ENCODE measurements at places on chromosomes 13 and 19.

GRCh38 chr13:36885901-36886300 is 34.1 kb downstream of the SMAD9 start:
- DNase-seq: no peak

DNA sequence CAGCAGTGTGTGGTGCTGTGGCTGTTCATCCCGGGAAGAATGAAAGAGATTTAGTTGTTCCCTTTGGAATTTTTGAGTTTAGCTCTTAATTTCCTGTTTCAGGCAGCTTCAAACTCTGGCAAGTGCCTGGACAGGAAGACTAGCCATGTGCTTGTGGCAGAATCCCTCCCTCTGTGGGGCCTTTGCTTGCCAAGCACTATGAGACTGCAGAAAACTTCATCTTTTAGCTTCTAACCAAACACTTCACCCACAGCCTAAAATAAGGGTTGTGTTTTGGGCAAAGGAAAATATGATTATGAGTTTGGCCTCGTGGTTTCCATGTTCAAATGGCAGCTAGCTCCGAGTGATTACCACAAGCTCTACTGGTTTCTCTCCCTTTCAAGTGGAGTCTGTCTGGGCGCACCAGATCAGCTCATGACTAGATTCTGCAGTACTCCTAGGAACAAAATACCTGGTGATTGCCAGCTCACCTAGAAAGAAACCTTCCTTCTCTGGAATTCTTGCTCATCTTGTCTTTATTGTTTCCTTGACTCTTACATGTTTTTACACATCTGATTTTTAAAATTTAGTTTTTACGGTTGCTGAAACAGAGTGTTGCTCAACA is 707.5 kb downstream of the SLITRK6 start:
- no peak for DNase-seq

- no peak for DNase-seq
These were observed 48.7 kb downstream of the ZIC5 start for GRCh38 chr13:99922631-99923404.

DNA sequence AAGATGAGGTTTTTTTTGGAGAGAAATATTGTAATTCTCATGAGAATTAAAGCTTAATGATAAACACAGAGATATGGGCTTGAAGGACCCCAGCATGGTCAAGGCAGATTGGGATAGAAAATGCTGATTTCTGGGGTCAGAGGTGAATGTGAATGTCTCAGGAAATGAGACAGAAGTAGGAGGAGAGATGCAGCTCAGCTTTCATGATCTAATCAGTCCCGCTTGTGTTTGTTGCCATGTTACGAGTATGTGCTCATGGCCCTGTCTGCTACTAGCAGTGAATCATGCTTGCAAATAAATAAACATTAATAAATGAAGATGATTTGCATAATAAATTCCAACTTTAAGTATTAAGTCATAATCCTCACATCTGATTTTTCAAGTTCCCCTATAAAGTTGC is 23.0 kb upstream of the NDFIP2 start:
- peak; percentile 88 for DNase-seq

DNA sequence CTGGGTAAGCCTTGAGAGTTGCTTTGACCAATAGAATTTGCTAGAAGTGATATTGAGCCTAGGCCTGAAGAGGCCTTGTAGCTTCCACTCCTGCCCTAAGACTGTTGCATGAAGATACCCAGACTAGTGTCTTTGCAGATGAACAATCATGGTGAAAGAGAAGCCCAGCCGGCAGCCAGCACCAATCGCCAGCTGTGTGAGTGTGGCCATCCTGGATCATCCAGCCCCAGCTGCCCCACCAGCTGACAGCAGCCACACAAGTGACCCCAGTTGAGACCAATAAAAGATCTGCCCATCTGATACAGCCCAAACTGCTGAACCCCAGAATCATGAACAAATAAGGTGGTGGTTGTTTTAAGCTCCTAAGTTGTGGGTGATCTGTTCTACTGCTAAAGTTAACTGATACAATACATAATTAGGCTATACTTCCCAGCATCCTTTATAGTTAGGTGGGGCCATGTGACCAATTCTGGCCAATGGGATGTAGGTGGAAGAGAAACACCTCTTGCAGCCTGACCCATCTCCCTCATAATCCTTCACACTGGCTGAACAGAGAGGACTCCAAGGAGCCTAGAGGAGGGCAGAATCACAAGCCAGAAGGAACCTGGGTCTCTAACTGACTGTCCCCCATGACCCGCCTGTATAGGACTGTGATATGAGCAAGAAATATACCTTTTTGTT is 9.4 kb upstream of the ZNF428 start:
- DNase-seq: no peak

DNA sequence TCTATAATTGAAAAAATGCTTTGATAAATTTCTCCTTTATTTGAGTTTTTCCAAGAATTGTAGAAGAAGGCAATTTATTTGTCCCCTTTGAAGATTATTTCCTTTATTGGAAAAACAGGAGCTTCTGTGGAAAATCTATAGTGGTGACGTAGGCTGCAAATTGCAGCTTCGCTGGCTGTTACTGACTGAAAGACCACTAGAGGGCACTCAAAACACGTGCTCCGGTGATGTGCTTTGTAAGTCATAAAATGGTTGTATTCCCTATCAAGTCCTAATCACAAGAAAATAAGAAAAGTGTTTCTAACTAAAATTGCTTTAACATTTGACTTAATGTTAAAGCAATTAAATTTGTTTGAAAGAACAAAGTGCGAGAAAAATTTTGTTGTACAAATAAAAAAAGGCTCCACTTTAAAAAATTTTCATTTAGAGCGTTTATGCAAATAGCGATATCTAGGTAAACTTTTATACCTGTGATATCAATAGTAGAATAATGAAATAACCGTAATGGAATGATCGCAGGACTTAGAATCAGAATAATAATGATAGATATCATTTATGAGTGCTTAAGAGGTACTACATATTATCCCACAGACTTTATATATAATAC is 638.2 kb upstream of the SPRY2 start:
- no peak for DNase-seq

GRCh38 chr19:45133661-45134060 is 27.1 kb downstream of the NKPD1 start:
- no peak for DNase-seq

DNA sequence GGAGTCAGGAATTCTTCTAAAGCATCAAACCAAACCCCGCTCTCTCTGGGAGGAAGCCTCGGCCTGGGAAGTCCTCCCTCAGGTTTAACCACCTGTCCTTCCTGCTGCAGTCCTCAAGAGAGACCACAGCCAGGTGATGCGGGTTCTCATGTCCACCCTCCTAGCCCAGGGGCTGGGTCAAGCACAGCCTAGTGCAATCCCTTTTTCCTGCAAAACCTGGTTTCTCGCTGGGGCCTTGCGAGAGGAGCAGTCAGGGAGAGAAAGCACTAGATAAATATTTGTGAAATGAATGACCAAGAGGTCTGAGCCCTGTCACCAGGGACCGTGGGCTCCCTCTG is 2.4 kb downstream of the SLC8A2 start:
- no peak for DNase-seq

DNA sequence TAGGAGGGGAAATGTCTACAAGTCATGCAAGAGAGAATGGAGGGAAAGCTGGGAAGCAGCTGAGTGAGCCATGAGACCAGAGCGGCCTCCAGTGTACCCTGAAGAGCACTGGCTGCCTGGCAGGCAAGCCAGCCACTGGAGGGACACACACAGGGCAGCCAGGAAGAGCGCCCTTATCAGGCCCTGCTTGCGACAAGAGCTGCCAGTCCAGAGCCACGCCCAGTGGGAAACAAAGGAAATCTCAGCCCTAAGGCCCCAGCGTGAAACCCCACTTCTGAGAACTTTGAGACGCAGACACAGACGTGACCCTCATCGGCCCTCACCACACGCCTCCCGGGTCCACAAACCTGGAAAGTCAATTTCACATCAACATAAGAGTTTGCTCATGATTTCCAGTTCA is 105.0 kb downstream of the STK24 start:
- no peak for DNase-seq

DNA sequence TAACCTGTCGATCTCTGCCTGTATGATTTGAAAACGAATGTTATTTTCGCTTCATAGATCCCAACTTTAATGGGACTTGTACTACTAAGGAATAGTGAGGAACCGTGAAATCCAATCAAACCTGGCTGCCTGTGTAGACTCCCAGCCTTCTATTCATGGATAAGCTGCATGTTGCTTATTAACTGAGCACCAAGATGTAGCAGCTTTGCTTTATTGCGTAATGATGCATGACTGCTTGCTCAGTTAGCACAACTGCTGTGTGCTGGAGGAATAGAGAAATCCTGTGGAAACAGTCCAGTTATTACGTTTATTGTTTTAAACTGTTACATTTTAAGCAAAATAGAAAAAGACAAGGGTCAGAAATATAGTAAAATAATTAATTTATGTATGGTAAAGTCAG is 108.2 kb downstream of the SHISA2 start:
- no peak for DNase-seq

GRCh38 chr19:51258165-51259160 is 7.6 kb downstream of the SIGLECL1 start:
- DNase-seq: no peak

DNA sequence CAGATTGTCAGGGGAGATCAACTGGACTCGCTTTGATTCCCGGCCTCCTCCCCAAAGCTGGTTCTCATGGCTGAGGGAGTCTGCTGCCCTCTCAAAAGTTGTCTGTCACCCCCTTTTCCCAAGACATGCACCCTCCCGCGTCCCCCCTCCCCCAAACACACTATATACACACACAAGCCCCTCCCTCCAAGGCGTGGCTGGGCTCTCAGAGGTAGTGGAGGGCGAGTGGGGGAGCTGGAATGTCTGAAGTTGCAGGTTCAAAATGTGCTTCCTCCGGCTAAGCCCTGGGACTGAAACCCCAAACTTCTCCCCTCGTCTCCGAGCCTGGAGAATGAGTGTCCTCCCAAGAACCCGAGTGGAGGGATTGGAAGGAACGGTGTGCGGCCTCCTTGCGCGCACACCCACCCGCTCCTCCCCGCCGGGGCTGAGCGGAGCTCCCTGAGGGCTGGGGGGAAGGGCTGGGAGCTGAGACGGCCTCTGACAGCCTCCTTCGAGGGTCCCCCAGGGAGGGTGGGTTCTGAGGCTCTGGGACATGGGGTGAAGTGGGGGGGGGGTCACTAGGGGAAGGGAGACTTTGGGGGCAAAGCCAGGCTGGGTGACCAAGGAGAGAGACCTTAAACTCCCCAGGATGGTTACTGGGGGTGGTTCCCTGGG is 9.9 kb upstream of the MEIS3 start:
- no peak for DNase-seq

DNA sequence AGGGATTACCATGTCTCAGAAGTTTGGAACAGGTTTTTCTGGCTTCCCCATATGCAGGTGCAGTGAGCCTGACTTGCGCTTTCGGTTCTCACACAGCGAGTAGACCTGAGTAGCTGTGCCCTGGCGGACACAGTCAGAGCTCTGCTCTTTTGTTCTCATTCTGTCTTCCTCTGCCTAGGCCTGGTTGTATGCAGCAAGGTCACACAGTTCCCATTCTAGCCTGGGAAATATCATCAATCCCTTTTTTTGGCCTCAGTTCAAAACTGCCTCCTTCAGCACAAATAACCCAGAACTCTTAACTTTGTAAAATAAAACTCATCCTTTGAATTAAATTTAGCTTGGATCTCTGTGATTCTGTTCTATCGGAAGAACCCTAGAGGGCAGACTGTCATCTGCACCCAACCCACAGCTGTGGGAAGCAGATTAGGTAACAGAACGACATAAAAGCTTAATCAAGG is 10.2 kb downstream of the OXGR1 start:
- no peak for DNase-seq

DNA sequence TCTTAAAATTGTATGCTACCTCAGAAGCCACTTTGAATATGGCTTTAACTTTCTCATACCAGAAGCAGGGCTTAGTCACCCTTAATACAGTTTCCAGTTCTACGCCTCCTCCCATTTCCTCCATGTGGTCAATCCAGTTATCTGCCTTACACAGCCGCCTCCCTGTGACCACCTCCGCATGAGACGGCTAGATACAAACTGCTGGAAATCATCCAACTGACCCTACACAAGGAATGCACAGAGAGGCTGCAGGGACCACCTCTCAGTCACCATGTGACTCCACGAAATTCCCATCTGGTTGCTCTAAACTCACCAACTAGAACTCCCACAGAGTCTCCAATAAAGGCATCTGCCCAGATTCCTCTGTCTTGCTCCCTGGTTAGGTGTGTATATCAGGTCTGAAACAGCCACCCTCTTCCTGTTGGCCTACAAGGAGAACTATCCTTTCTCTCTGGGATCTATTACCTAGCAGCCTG is 6.8 kb downstream of the ZNF564 start:
- no peak for DNase-seq

DNA sequence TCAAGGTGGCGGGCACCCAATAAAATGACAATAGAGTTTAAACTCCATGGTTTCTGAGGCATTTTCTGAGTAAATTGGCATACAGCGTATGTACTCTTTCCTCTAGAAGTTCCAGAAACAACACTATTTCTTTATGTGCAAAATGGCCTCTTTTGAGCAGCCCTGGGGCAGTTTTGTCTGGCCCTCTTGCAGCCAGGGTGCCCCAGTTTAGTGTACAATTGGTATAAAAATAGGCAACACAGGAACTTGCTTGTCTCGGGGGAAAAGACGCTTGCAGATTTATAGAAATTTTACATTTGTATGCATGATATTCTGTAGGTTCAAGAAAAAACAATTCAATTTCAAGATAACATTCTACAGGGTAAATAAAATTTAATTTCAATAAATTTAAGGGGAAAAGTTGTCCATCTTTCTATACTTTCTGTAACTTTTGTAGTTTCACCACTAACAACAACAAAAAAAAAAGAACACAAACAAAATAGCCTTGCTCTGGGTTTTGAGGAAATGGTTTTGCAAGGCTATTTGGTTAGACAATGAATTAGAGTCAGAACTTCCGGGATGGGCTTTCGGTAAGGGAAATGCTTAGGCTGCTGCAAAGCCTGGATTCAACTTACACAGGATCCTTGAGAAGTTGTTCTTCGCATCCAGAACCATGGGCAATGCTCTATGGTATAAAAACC is 45.3 kb downstream of the LRCH1 start:
- DNase-seq: no peak

- no peak for DNase-seq
These were observed 8.7 kb upstream of the IZUMO2 start for GRCh38 chr19:50171752-50172151.

GRCh38 chr13:61024046-61024445 is 391.6 kb downstream of the PCDH20 start:
- no peak for DNase-seq

DNA sequence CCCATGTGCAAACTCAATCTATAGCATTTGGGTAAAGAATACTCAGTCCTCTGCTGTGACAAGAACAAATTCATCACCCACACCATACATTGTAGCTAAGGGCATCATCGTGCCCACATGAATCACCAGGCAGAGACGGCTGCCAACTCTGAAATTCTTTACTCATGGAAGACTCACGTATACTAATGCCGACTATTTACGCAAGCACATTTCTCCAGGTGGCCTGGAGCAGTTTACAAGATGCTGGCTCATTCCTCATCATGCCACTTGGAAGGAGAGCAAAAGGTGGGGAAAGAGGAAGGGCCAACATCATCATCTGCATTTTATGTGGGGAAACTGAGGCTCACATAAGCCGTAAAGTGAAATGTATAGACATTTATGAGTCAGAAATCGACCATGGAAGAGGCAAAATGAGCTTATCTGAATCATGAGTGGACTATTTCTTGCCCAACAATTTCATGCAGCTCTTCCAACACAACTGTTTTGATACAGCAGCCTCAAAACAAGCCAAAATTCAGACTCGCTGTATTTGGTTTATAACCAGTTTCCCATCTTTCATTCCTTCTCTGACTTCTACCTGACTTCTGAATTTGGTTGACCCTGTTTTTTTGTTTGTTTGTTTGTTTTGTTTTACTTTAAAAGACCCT is 213.9 kb upstream of the SERP2 start:
- no peak for DNase-seq
